Activated CD8-positive, alpha-beta memory T cell treated with anti-CD3 and anti-CD28 coated beads for 1 hour (primary cell): ENCODE measurements at places on chromosomes 1 and 21.

GRCh38 chr1:221100611-221101010 is 221.4 kb downstream of the HLX start:
- DNase-seq, result no peak

DNA sequence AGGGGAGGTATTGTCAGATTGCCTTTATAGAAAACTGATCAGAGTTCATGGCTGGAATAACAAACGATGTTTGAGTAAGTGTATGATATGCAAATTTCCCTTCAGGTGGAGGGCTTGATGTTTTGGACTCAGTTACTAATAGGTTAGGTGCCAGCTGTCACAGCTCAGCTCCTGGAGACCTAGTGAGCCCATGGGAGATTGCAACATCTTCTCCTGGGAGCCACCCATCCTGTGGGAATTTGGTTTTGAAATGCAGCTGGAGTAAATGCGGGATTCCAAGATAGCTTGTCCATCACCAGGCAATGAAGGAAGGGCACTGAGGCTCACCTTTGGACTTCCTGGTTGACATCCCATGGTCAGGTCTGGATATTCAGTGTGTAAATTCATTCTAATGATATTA is 211.4 kb upstream of the NRIP1 start:
- no peak for DNase-seq

DNA sequence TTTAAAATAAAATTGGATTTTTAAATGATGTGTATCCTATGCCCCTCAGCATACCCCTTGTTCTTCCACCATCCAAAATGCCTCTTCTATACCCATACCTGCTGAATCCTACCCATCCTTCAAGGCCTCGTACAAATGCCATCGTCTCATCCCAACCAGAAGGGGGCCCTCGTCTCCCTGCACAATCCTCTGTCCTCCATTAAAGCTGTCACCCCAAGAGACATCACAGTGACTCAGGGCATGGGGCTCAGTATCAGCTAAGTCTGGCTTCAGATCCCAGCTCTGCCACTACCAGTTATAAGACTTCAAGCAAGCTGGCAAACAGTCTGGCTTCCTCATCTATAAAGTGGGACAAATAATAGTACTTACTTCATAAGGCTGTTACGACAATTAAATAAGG is 23.8 kb downstream of the IGFN1 start:
- DNase-seq, result no peak

DNA sequence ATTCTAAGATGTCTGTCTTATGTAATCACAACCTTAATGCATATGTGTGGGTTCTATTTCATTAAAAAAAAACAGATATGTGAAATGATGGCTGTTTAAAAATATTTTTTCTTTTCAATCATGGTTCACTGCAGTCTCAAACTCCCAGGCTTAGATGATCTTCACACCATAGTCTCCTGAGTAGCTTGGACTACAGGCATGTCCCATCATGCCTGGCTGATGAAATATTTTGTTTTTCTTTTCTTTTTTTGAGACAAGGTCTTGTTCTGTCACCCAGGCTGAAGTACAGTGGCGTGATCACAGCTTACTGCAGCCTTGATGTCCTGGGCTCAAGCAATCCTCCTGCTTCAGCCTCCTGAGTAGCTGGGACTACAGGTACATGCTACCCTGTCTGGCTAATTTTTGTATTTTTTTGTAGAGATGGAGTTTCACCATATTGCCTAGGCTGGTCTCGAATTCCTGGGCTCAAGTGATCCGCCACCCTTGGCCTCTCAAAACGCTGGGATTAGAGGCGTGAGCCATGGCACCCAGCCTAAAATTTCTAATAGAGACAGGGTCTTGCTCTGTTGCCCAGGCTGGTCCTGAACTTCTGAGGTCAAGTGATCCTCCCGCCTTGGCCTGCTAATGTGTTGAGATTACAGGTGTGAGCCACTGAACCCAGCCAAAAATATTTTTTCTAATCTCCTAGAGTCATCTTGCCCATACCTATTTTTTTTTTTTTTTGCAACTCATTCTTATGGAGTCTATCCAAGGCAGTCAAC is 67.6 kb downstream of the GIPC2 start:
- DNase-seq, result no peak

DNA sequence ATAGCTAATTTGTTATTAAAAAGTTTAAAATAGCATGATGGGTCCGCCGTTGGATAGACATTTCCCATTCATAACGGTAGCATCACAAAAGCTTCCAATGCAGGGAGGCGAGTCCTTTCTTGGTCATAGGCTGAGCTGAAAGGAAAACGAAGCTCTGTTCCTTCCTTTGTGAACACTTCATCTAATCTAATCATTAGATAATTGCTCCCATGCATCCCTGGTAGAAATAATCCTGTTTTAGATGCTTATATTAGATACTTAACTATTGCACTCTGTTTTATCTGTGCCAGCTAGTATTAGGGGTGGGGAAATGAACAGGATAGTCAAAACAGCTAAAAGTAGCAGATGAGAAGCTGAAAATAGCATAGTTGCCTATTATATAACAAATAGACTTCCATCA is 215.0 kb downstream of the SLC35F3 start:
- no peak for DNase-seq

GRCh38 chr1:205584732-205585131 is 47.1 kb downstream of the ELK4 start:
- no peak for DNase-seq

- DNase-seq, result no peak
Observed at GRCh38 chr1:27937524-27937836, 2.7 kb downstream of the SMPDL3B start.

DNA sequence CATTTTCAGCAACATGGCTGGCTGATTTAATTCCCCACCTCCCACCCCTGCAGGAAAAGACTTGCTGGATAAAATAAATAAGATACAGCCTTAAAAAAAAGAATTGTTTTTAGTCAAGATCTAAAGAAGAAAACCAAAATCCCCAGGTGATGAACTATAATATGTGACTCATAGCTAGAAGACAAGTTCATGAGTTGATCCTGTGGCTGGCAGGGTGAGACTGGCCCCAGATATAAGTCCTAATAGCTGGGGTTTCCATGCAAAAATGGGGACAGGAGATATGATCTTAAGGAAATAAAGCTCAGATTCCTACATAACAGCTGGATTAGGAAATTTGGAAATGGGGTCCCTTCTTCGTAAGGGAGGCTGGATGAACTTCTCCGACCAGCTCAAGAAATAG is 21.9 kb upstream of the RGSL1 start:
- no peak for DNase-seq

- no peak for DNase-seq
Observed at GRCh38 chr1:24391882-24392603, 21.5 kb downstream of the STPG1 start.

- no peak for DNase-seq
Observed at GRCh38 chr1:228356897-228357680, 49.5 kb downstream of the TRIM11 start.

DNA sequence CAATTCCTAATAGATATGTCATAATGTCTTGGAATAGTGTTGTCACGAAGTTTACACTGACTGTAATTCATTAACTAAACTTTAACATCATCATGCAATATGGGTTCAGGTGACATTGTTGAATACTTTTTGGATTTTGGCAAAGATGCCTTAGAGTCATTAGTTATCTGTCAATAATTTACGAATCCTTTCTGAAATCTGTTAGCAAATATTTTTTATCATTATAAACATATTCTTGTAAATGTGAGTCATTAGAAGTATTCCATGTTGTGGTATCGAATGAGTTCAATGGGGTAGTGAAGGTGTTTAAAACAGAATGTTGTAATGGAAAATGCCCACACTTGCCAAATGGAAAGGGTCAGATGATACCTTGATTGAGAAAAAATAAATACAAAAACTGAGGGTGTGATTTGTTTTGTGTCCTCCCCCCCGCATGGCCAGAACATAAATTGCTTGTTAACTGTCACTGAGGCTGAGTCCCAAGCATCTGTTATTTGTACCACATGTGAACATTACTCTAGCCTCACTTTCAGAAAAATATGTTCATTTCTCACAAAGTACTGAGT is 5.2 kb upstream of the NR5A2 start:
- DNase-seq, result no peak

- no peak for DNase-seq
Observed at GRCh38 chr1:93710499-93711453, 29.1 kb upstream of the BCAR3 start.

GRCh38 chr1:116239916-116240315 is 128.7 kb downstream of the MAB21L3 start:
- DNase-seq, result no peak
